Activated T-helper 1 cell treated with anti-CD3 and anti-CD28 coated beads, Interleukin-12 subunit alpha, Interleukin-12 subunit beta, Interleukin-2, Interleukin-4 antibody, amounts not matched to agents 30 ng/mL and 10 ng/mL and 1 ng/mL, durations not matched to agents 14 hours and 24 hours and 36 hours (primary cell): ENCODE measurements at places on chromosomes 7 and 10. TPM values are rescaled to one million over a fixed set of nuclear protein-coding genes. Genes with fewer than 3 reads are reported as not detected.

GRCh38 chr7:158357106-158357897 lies 230.3 kb downstream of the PTPRN2 start:
- no peaks in the 10 kb centered on the region for H3K36me3 ChIP-seq
- no peak for DNase-seq
- peaks cover 2% of the 10 kb centered on the region for H3K27me3 ChIP-seq
- no peak overlapping the region for H3K4me3 ChIP-seq
- no peaks in the 10 kb centered on the region for H3K4me1 ChIP-seq
- H3K27ac ChIP-seq, result no peak overlapping the region

DNA sequence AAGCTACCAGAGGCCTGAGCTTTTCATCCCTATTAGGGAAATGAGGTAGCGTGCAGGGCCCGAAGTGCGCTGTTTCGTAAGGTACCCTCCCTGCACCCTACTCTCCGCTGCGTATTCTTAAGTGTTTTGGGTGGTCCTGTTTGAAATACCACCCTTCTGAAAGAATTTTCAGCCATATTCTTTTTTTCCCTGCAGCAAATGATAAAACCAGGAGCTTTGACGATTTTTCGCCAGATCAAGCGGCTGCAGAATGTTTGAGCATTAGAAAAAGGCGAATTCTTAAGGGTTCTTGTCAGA lies 1.2 kb downstream of the RSBN1L start:
- H3K27ac ChIP-seq, result peak overlapping the region; percentile 88
- no peaks in the 10 kb centered on the region for H3K27me3 ChIP-seq
- peaks cover 24% of the 10 kb centered on the region for H3K36me3 ChIP-seq
- peaks cover 56% of the 10 kb centered on the region for H3K4me1 ChIP-seq
- no peak for DNase-seq
- peak overlapping the region; percentile 99 for H3K4me3 ChIP-seq

GRCh38 chr7:24172856-24173255 lies 111.1 kb upstream of the NPY start:
- DNase-seq, result no peak
- H3K36me3 ChIP-seq, result no peaks in the 10 kb centered on the region
- H3K4me1 ChIP-seq, result no peaks in the 10 kb centered on the region
- H3K27ac ChIP-seq, result no peak overlapping the region

DNA sequence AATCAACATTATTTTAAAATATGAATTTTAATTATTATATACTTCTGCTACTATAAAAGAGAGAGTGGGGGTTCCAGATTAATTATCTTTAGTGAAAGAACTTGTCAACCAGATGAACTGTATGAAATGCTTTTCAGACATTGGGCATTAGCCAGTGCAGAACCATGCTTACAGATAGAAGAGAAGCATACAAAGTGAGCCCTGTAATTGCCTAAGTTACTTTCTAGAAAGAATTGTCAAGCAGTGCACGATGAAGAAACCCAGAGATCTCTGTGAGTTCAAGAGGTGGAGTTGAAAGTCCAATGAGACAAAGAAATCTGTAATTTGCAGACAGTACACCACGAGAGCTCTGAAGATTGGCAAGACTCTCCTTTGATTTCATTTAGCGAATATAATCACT lies 166.7 kb downstream of the CDC14C start:
- no peak for DNase-seq
- H3K36me3 ChIP-seq, result no peaks in the 10 kb centered on the region
- no peaks in the 10 kb centered on the region for H3K4me1 ChIP-seq
- H3K4me3 ChIP-seq, result no peak overlapping the region

- peaks cover 9% of the 10 kb centered on the region for H3K27me3 ChIP-seq
- H3K27ac ChIP-seq, result no peak overlapping the region
- H3K4me1 ChIP-seq, result no peaks in the 10 kb centered on the region
These were observed 201.8 kb upstream of the HDAC9 start for GRCh38 chr7:18293759-18294158.

DNA sequence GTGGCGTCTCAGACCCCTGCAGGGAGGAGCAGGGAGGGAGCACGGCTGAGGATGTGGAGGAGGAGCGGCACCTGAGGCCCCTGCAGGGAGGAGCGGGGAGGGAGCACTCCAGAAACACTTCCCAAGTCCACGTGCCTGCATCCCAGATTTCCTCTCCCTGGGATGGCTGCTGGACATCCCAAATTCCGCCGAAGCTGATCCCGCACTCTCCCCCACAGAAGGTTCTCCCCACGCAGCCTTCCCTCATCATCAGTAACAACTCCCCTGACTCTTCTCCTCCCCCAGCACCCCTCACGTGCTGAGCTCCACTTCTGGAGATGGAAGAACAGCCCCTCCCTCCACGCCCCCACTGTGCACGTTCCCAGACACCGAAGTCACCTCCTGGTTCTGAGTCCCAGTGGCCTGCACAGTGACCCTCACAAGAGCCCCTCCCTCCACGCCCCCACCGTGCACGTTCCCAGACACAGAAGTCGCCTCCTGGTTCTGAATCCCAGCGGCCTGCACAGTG lies 17.8 kb upstream of the FOXL3 start:
- H3K36me3 ChIP-seq, result no peaks in the 10 kb centered on the region
- no peak overlapping the region for H3K27ac ChIP-seq
- H3K4me3 ChIP-seq, result no peak overlapping the region
- H3K27me3 ChIP-seq, result no peaks in the 10 kb centered on the region
- no peak for DNase-seq

GRCh38 chr10:14024329-14025202 lies 306.2 kb downstream of the FRMD4A start:
- H3K4me3 ChIP-seq, result no peak overlapping the region
- no peaks in the 10 kb centered on the region for H3K4me1 ChIP-seq
- peaks cover 2% of the 10 kb centered on the region for H3K36me3 ChIP-seq
- no peak overlapping the region for H3K27ac ChIP-seq

DNA sequence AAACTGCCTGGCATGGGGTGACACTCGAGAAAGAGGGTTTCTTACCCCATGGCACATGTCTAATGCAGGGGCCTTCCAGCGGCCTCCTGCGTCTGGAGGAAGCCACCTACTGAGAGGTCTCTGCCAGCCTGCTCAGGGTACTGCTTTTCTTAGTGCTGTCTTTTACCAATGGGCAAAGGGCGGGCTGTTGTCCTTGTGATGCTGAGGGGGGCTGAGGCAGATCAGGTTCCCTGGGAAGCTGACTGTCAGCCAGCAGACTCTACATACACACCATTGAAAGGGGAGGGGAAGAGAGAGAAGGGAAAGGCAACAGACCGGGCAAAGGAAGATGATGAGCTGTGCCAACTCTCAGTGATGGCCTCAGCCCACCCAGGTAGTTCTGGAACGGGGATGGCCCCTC lies 48.7 kb downstream of the COL13A1 start:
- no peaks in the 10 kb centered on the region for H3K4me1 ChIP-seq
- H3K27me3 ChIP-seq, result peaks cover 6% of the 10 kb centered on the region
- no peaks in the 10 kb centered on the region for H3K36me3 ChIP-seq
- no peak overlapping the region for H3K27ac ChIP-seq

GRCh38 chr10:17733620-17734019 lies 18.4 kb upstream of the TMEM236 start:
- no peak overlapping the region for H3K4me3 ChIP-seq
- H3K27ac ChIP-seq, result no peak overlapping the region
- H3K36me3 ChIP-seq, result no peaks in the 10 kb centered on the region
- no peak for DNase-seq
- H3K27me3 ChIP-seq, result no peaks in the 10 kb centered on the region

GRCh38 chr7:50474382-50475160 lies 24.4 kb upstream of the FIGNL1 start:
- H3K27me3 ChIP-seq, result peaks cover 17% of the 10 kb centered on the region
- no peak overlapping the region for H3K27ac ChIP-seq
- no peaks in the 10 kb centered on the region for H3K4me1 ChIP-seq
- no peak overlapping the region for H3K4me3 ChIP-seq

DNA sequence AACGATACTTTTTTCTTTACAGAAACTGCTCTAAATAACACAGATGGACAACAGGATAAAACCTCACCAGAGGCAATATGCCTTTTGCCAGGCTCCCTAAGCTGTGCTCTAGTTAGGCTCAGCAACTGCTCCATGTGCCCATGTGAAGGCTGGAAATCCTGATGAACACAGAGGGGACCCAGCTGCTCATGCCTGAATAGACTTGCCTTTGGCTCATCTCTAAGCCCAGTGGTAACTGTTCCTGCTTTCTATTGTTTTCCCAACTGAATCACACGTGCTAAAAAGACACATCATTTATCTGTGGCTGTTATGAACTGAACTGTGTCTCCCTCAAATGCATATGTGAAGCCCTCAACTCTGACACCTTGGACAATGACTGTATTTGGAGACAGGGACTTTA lies 110.4 kb downstream of the RNF216 start:
- peaks cover 11% of the 10 kb centered on the region for H3K4me1 ChIP-seq
- DNase-seq, result no peak
- H3K36me3 ChIP-seq, result peaks cover 6% of the 10 kb centered on the region
- no peak overlapping the region for H3K4me3 ChIP-seq
- no peak overlapping the region for H3K27ac ChIP-seq

The ZNF239 gene
- 1.4 and 1.7 TPM in 2 replicates for total RNA-seq

The OPN1SW gene
- not detected in 2 replicates for total RNA-seq

The TAS2R5 gene
- 0.67 and 0.98 TPM in 2 replicates for total RNA-seq

The NUTM2A gene
- 0.31 TPM in 1 of 2 replicates, not detected in the other for total RNA-seq

The LFNG gene
- total RNA-seq, result 34.8 and 34.9 TPM in 2 replicates
